Amygdala (tissue), 56 donors: ENCODE measurements at places on chromosomes 7 and 10.

- no peak for DNase-seq
These were observed 64.8 kb upstream of the UCN3 start for GRCh38 chr10:5299950-5300349.

DNA sequence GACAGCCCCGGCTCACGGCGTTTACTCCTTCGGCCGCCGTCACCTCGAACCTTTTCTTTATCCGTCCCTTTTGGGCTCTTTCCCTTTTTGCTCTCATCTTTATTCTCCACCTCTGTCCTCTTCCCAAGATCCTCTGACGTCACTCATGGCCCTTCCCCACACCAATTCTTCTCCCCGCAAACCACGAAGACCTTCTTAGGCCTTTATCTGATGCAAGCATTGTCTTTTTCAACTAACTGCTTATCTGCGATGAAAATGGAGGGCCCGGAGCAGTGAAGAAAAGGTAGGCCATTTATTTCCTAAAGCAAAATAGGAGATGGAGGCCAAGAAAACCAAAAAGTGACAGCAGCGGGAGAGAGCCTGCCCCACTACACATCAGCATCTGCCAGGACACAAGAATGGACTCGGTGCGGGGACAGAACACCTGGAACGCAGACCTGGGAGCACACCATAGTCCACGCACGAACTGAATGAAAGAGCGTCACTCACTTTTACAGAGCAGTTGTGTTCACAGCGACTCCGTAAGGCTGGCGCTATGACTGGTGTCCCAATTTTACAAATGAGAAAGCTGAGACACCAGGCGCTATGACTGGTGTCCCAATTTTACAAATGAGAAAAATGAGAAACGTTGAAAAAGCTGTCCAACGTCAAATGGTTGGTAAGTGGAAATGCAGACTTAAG, 45.3 kb downstream of the ZNF777 start:
- no peak for DNase-seq

DNA sequence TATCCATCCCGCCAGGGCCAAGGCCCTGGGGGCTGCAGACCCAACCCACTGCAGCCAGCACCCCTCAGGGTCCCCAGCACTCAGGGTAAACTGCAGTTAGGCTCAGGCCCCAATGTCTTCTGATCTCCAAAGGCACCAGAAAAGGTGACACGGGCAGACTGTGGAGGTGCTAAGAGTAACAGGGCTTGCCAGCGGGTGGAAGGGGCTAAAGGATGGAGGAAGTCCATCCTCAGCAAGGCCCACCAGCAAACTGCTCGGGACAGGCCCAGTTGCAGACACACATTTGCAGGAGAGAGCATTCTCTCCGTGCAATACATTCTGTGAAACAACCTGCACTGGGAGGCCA, 95.6 kb upstream of the DDC start:
- no peak for DNase-seq

GRCh38 chr7:1049006-1049741, 4.8 kb downstream of the GPR146 start:
- no peak for DNase-seq

GRCh38 chr7:1558181-1558811, 2.3 kb upstream of the TMEM184A start:
- DNase-seq, result no peak

GRCh38 chr10:22700489-22700888, 13.9 kb downstream of the PIP4K2A start:
- no peak for DNase-seq

- peak; percentile 45 for DNase-seq
These were observed 34.5 kb upstream of the EBLN1 start for GRCh38 chr10:22252224-22252800.

DNA sequence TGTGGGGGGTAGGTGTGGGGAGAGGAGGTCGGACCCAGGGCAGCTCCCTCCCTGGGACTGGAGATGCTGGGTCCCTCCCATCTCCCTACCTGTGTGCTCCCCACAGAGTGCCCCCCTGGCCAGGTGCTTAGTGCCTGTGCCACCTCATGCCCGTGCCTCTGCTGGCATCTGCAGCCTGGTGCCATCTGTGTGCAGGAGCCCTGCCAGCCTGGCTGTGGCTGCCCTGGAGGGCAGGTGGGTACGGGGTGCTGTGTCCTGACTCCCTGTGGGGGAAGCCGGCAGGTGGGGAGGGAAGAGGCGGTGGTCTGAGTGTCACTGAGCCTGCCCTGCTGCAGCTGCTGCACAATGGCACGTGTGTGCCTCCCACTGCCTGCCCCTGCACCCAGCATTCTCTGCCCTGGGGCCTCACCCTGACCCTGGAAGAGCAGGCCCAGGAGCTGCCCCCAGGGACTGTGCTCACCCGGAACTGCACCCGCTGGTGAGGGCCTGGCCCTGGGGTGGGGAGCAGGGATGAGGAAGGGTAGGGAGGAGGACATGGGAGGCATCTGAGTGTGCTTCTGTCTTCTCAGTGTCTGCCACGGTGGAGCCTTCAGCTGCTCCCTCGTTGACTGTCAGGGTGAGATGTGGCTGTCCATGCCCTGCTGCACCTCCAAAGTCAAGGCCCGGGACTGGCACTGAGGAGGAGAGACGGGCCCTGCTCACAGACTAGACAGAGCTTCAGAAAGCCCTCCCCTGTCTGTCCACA, 11.7 kb upstream of the ZNF862 start:
- no peak for DNase-seq

GRCh38 chr10:23826421-23826820, 382.5 kb upstream of the KIAA1217 start:
- no peak for DNase-seq

DNA sequence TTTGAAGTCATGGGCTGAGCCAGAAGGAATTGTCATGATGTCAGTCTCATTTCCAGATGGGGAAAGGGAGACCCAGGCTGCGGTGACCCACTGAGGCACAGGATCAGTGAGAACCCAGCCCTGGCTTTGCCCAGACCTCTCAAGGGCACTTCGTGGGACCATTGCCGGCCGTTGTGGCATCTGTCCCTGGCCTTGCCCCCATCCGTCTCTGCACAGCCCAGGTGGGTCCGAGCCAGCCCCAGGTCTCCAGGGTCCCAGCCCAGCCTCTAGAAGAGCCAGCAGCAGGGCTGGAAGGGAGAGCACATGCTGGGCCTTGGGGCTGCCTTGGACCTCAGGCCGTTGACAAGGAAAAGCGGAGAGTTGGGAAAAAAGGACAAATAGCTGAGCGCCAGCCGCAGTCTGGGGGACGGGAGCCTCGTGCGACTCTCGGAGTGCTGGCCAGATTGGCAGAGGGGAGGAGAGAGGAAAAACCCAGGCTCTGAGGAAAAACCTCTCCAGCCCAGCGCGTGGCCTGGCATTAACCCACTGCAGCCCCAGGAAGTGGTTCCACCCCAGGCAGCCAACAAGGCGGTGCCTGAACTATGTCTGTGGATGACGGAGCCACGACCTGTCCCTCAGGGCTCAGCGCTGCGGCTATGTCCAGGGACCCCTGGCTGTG, 30.2 kb downstream of the GRIFIN start:
- no peak for DNase-seq

- no peak for DNase-seq
These were observed 103.0 kb upstream of the PCGF5 start for GRCh38 chr10:91117505-91117904.

DNA sequence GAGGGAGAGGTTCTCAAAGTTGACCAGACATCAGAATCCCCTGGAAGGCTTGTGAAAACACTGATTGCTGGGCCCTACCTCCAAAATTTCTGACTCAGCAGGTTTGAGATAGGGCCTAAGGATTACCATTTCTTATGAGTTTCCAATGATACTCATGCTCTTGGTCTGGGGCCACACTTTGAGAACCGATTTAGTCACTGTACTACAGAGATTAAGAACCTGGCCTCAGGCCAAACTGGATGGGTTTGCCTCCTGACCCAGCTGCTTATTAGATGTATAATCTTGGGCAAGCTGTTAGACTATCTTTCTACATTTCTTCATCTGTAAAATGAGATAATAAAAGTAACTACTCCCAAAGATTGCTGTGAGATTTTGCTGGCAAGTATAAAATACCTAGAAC, 77.1 kb upstream of the SCIN start:
- DNase-seq, result no peak

- DNase-seq, result no peak
These were observed 61.7 kb upstream of the PPP2R2D start for GRCh38 chr10:131838966-131839742.

DNA sequence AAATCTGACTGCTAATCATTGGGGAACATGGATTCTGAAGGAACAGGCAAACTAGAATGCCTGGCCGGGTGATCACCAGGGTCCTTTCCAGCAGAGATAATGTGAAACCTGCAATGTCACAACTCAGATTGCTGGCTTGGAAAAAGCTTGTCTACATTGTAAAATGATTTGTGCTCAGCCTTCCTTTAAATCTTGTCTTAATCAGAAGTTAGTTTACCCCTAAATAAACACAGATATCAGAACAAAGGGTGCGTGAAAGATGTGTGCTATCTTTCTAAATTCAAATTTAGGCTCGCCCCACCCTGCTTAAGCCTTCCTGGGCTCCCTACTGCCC, 26.3 kb downstream of the COBL start:
- DNase-seq, result no peak

DNA sequence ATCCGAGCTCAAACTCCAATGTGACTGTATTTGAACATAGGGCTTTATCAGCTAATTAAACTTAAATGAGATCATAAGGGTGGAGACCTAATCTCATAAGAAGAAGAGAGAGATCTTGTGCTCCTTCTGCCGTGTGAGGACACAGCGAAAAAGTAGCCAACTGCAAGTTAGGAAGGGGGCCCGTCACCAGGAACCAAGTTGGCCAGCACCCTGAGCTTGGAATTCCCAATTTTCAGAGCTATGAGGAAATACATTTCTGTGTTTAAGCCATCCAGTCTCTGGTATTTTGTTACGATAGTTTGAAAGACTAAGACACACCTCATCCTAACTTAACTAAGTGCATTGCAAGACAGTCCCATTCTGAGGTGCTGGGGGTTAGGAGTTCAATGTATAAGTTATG, 14.1 kb upstream of the WDR86 start:
- DNase-seq, result no peak

DNA sequence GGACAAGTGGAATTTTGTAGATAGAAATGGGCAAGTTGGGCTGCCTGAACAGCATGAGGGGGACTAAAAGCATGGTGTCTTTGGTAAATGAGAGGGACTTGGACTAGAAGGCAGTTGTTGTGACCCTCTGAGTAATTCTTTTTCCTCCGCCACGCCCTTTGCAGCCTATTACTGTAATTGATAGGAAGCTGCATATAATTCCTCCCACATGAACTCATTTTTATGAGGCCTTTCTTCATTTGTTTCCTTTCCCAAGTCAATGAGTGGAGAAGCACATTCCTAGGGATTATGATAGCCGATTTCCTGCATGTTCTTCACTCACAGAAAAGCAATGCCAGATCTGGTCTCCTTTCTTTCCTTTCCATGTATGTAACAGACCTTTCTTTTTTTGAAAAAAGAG, 27.7 kb downstream of the ZSCAN25 start:
- DNase-seq, result no peak

GRCh38 chr7:139242741-139243281, 11.8 kb downstream of the UBN2 start:
- no peak for DNase-seq

- DNase-seq, result peak; percentile 34
These were observed 10.3 kb downstream of the SUN1 start for GRCh38 chr7:842431-843031.

DNA sequence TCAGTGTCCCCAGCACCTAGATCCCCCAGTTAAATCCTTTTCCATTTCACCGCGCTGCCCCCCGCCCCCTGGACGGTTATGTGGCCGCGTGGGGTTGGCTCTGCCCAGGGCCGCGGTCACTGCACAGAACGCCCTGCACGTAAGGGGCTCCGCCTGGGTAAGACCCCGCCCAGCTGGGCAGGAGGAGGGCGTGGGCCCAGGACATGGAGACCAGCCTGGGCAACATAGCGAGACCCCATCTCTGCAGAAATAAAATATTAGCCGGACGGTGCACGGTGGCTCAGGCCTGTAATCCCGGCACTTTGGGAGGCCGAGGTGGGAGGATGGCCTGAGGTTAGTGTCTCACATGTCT, 650 bp upstream of the ZFAND2A start:
- no peak for DNase-seq

- DNase-seq, result no peak
These were observed 23.2 kb upstream of the PPA1 start for GRCh38 chr10:70256463-70256862.

GRCh38 chr7:16753102-16753931, at the start of gene TSPAN13:
TSPAN13 (plus strand) TSS chr7:16753755; CDS start chr7:16753968, 213 bp downstream.
- DNase-seq, result peak; percentile 15

DNA sequence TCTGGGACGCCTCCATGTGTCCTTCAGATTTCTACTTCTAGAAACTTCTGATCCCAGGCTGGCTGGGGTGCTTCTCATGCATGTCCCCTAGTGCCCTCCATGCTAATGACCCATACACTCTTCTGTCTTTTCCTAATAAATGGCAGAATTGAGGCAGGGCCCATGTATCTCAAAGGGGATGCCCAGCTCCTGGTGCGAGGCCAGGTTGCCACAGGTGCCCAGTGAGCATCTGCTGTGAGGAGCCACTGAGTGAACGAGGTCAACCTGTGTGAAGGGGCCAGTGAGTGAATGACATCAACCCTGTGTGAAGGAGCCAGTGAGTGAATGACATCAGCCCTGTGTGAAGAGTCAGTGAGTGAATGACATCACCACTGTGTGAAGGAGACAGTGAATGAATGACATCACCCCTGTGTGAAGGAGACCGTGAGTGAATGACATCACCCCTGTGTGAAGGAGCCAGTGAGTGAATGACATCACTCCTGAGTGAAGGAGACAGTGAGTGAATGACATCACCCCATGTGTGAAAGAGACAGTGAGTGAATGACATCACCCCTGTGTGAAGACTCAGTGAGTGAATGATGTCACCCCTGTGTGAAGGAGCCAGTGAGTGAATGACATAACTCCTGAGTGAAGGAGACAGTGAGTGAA, 478.9 kb downstream of the PTPRN2 start:
- DNase-seq, result no peak

DNA sequence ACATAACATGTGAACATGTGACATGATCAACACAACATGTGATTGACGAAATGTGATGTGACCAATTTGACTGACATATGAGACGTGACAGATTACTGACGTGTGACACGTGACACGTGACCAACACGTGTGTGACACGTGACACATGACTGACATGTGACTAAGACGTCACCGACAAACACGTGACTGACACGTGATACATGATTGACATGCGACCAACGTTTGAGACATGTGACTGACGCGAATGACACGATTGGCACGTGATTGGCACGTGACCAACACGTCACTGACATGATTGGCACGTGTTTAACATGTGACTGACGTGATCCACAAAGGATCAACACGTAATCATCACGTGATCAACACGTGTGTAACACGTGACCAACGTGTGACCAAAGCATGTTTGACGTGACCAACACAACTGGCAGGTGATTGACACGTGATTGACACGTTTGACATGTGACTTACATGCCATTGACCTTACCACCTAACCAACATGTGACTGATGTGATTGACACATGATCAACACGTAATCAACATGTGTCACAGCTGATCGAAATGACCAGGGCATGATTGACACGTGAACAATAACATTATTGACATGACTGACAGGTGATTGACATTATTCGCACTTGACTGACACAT, 23.7 kb downstream of the CRPPA start:
- no peak for DNase-seq

- no peak for DNase-seq
These were observed 4.6 kb upstream of the ZNF425 start for GRCh38 chr7:149130572-149131198.

- DNase-seq, result no peak
These were observed 90.2 kb downstream of the GPR85 start for GRCh38 chr7:112996331-112996871.
